GM10248 (cell line): ENCODE measurements at places on chromosomes 5 and 9.
A peak's percentile ranks its signal among the peaks of the same experiment; 100 is the strongest.

- DNase-seq = peak; percentile 61
Measured at GRCh38 chr5:132100672-132101261, 27.2 kb downstream of the CSF2 start.

GRCh38 chr9:99948896-99949295, 42.4 kb downstream of the STX17 start:
- no peak for DNase-seq

DNA sequence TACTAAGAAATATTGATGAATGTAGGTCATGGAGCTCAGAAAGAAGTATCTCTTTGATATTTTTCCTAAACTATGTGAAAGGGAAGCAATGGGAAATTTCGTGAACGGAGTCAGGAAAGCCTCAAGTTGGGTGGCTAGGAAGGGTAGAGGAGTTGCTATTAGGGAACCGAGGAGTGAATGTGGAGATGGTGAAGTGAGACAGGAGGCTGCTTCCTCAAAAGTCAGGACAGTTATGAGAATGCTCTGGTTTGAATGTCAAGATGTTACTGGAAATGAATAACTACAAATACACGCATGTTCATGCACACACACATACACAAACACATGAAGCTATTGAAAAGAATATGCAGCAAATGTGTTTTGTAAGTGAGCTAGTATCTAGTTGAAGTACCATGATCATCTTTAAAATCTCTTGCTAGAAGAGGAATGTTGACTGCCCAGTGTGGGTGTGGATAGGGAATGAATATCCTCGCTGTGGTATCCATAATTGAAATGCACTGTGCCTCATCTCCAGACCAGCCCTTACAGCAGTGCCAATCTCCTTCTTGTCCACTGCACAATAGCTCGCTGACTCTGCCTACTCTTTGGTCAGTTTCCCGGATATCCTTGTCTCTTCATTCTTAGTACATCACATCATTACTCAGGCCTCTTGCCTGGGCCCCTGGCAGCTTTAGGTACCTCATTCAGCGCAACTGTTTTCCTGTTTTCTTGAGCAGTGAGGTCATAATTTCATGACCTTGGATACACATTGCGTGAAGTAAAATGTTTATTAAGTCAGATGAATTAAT, 21.9 kb upstream of the PDCD1LG2 start:
- DNase-seq = no peak

GRCh38 chr5:65508978-65509377, 27.3 kb upstream of the ADAMTS6 start:
- DNase-seq = no peak

DNA sequence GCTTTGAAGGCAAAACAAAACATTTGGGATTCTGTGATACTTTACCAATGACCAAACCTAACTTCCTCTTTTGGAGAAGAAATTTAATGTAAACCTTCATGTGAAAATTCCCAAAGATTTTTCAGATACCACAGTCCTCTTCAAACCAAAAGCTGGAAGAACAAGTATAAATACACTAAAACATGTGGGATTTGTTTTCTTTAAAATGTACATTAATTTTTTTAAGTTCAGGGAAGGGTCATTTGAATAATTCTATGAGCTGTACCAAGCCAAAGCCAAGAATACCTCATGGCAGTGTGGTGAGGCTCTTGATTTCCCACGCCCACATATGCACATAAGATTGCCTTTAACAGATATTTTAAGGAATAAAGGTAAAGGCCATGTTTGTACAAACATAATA, 28.4 kb upstream of the ITGA1 start:
- DNase-seq = no peak

- no peak for DNase-seq
Measured at GRCh38 chr5:1135696-1136525, 24.0 kb upstream of the SLC12A7 start.
